ENCODE measurements at places on chromosomes 13 and 19.

GRCh38 chr13:31227870-31228269 lies 28.1 kb downstream of the B3GLCT start:
- DNase-seq: no peak

- DNase-seq: no peak
These were observed 863.3 kb downstream of the UQCRFS1 start for GRCh38 chr19:28349604-28350003.

- DNase-seq: no peak
These were observed 22.9 kb downstream of the BICRA start for GRCh38 chr19:47631681-47632446.

- DNase-seq: no peak
These were observed 241.3 kb downstream of the KCTD12 start for GRCh38 chr13:76644906-76645305.

DNA sequence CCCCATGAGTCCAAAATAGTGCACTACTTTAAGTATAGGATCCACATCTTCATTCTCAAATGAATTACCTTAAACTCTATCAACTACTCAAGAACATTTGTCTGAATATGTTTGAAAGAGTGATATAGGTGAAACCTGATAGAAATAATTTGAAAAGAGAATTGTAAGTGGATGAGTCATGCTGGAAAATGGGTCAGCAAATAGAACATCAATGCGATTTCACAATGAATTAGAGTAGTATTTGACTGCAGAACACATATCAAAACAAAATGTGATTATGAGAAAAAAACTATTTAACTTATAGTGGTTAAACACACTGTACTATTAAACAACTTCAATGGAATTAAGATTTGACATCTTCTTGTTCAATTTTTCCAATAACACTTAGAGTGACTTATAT lies 300.6 kb upstream of the KLHL1 start:
- DNase-seq: no peak

All from GM06990 (cell line).